Gastrocnemius medialis (tissue), 4 donors: ENCODE measurements at places on chromosomes 2 and 18. TPM values are rescaled to one million over a fixed set of nuclear protein-coding genes. Genes with fewer than 3 reads are reported as not detected.

GRCh38 chr2:144414324-144414845, 105.5 kb downstream of the ZEB2 start:
- no peak for DNase-seq

DNA sequence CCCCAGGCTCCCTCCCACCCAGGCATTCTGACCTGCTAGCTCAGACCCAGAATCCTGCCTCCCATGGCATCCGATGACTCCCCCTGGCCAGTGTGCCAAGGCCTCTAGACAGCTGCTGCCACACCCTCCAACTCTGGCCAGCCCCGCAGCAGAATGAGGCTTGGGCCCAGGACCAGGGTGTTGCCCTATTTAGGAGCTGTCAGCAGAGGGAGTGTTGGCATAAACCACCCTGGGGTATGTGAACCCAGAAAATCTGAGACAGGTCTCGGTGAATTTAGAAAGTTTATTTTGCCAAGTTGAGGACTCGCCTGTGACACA, 134.3 kb downstream of the KLHL29 start:
- no peak for DNase-seq

DNA sequence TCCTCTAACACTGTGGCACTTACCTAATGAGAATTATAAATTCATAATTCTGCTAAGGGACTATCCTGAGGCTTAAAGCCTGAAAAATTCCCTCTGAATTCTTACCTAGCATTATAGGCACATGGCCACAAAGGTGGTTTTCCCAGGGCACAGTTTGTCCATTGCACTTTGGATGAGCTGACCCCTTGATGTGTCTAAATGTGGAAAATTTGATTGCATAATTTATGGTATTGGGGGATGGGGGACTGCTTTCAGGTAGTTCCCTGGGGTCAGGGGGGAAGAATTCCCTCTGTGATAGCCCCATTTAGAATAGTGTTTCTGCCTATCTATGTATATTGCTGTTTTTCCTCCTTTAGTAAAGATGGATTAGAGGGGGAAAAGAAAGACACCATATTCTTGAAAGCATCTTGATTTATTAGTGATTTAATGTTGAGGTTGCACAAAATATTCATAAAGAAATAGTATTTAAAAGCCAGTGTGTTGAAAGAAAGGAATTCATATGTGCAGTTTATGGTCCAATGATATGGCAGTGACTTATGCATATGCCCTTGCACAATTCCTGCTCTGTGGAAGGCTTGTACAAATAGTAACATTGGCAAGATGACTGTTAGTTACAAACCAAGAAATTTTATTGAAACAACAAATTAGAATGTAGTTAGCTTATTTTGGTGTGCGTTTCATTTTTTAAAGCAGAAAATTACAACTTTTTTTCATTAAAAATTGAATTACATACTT, 8.7 kb upstream of the HTR2B start:
- no peak for DNase-seq

DNA sequence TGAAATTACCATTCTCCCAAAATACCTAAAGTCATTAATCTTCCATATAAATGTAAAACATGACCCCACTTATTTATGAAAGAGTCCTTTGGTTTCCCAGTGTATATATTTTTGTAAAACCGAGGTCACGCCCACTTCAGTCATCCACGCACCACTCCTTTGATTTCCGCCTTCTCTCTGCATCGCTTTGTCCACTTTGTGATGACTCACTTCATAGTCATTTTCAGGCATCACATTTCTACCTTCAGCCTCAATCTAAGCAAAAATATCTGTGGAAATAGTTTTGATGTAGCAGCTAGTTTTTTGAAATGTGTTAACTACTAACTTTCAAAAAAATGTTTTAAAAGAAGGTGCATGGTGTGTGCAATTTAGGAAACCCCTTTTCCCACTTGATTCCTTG, 793.5 kb upstream of the SOX11 start:
- no peak for DNase-seq

- DNase-seq: no peak
Observed at GRCh38 chr2:63614983-63615945, 26.5 kb downstream of the MDH1 start.

The UGT1A9 gene
- not detected for total RNA-seq

The APLF gene
- 3.3 TPM for total RNA-seq

The ANKRD62 gene
- total RNA-seq: not detected
